ENCODE measurements at places on chromosomes 12 and 14. TPM values are rescaled to one million over a fixed set of nuclear protein-coding genes. Genes with fewer than 3 reads are reported as not detected.

Gene SLC5A8
- not detected for total RNA-seq

Gene PAH
- total RNA-seq, result not detected

Gene ALG10B
- 2.9 TPM for total RNA-seq

Gene FOXM1
- total RNA-seq, result 8.9 TPM

Gene TUNAR
- total RNA-seq, result not detected

Gene USP44
- 0.54 TPM for total RNA-seq

Gene AMIGO2
- 0.79 TPM for total RNA-seq

Gene IGFBP6
- 45.4 TPM for total RNA-seq

Gene C12orf54
- not detected for total RNA-seq

Gene SYT10
- not detected for total RNA-seq

Gene RERGL
- total RNA-seq, result not detected

Gene PPTC7
- total RNA-seq, result 8.9 TPM

Gene RNASE3
- total RNA-seq, result not detected

Gene CCDC175
- total RNA-seq, result not detected

Gene PPP2R5C
- 129 TPM for total RNA-seq

Gene FAM222A
- total RNA-seq, result 0.39 TPM

Gene MANSC1
- 6.4 TPM for total RNA-seq

Gene KRT6C
- 6.3 TPM for total RNA-seq

Gene SPX
- total RNA-seq, result not detected
